ENCODE measurements at places on chromosomes 5 and 9.

- no peak for DNase-seq
Measured at GRCh38 chr5:135635451-135635850, 56.7 kb upstream of the CXCL14 start.

- no peak for DNase-seq
Measured at GRCh38 chr5:75463726-75464125, 47.7 kb downstream of the CERT1 start.

- DNase-seq = no peak
Measured at GRCh38 chr5:67957374-67957773, 258.2 kb upstream of the PIK3R1 start.

DNA sequence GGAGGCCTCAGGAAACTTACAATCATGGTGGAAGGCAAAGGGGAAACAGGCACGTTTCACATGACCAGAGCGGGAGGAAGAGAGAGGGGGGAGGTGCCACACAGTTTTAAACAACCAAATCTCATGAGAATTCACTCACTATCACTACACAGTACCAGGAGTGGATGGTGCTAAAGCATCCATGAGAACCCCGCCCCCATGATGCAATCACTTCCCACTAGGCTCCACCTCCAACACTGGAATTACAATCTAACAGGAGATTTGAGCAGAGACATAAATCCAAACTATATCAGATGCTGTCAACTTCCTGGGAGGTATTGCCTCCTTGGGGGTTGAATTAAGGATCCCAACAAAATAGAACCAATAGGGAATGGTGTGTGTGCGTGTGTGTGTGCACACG lies 407.1 kb downstream of the MED10 start:
- DNase-seq = no peak

DNA sequence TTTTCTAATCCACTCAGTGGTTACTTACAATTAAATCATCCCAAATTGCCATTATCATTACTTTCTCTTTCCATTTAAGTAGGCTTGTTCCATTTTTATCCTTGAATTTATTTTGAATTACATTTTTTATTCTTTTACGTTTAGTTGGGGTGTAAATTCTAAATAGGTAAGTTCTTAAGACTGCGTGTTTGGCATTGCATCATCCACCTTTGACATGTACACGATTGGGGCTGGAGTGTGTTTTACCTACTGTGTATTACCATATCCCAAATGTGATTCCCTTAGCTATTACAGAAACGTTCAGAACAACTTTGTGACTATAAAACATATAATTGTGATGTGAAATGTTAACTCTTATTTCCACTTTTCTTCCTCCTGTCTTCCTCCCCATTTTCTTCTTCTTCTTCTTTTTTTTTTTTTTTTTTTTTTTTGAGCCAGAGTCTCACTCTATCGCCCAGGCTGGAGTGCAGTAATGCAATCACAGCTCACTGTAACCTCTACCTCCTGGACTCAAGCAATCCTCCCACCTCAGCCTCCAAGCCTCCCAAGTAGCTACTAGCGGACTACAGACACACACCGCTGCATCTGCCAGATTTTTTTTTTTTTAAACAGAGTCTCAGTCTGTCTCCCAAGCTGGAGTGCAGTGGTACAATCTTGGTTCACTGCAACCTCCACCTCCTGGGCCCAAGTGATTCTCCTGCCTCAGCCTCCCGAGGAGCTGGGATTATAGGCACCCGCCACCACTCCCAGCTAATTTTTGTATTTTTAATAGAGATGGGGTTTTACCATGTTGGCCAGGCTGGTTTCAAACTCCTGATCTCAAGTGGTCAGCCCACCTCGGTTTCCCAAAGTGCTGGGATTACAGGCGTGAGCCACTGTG lies 16.7 kb downstream of the MARVELD2 start:
- DNase-seq = no peak

GRCh38 chr9:122806661-122807060 lies 6.7 kb downstream of the OR1K1 start:
- DNase-seq = no peak

GRCh38 chr5:63960646-63961045 lies 1.6 kb downstream of the HTR1A start:
- DNase-seq = no peak

DNA sequence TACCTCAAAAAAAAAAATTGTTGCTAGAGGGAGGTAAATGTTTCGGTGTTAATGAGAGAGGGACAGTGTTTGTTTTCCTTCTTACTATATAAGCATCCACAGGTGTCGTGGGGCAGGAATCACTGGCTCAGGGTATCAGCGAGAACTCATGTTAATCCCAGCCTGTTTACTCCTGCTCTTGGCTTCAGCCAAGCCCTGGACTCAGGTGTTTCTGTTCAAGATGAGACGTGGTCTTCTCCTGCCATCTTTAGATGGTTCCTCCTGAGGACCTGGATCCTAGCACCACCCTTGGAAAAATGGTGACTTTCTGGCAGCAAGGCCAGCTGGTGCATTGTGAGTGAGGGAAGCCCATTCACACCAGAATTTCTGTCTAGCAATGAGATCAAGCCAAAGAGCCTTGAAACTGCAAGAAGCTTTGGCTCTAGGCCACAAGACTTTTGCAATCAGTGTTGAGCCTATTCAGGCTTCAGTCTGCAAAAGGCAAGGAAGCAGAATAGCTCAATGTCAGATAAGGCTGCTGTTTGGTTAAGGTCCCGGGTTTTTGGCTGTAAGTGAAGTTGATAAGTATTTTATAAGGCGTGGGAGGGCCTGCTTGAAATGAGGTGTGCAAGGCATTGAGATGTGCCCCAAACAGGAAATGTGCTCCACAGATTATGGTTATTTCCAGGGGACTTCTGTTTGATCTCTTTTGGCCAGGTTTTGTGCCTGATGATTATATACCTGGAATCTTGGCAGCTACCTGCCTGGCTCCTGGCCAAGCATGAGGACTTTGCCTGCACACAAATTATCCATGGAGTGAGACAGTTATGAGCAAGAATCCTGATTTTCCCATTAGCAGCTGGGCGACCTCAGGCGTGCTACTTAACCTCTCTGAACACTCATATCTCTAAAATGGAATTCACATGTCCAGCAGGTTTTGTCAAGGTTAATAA lies 99.8 kb downstream of the TENT4A start:
- no peak for DNase-seq

GRCh38 chr5:116613445-116613844 lies 38.8 kb upstream of the SEMA6A start:
- DNase-seq = no peak

- DNase-seq = no peak
Measured at GRCh38 chr5:134115806-134116175, 1.3 kb downstream of the TCF7 start.

GRCh38 chr5:170490381-170490780 lies 13.4 kb upstream of the KCNIP1 start:
- DNase-seq = no peak

DNA sequence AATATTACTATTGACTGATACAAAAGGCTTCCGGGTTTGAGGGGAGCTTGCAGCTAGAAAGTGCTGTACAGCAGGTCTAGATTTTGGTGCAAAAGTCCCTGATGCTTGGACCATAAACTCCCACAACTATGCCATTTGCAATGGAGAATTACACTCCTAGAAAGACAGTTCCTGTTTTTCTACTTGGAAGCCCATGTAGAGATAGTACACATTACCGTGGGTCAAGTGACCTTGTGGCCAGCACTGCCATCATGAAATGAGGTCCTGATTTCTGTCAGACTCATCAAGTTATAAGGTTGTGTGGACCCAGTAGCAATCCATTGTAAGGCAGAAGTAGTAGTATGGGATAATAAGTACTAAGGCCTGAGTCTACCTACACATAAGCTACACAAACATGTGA lies 42.8 kb upstream of the TNFSF8 start:
- DNase-seq = no peak

GRCh38 chr5:157918811-157919742 lies 60.1 kb upstream of the CLINT1 start:
- DNase-seq = no peak

- no peak for DNase-seq
Measured at GRCh38 chr9:98970532-98971041, 26.9 kb downstream of the COL15A1 start.

- DNase-seq = no peak
Measured at GRCh38 chr5:156819537-156819936, 30.6 kb upstream of the PPP1R2B start.

DNA sequence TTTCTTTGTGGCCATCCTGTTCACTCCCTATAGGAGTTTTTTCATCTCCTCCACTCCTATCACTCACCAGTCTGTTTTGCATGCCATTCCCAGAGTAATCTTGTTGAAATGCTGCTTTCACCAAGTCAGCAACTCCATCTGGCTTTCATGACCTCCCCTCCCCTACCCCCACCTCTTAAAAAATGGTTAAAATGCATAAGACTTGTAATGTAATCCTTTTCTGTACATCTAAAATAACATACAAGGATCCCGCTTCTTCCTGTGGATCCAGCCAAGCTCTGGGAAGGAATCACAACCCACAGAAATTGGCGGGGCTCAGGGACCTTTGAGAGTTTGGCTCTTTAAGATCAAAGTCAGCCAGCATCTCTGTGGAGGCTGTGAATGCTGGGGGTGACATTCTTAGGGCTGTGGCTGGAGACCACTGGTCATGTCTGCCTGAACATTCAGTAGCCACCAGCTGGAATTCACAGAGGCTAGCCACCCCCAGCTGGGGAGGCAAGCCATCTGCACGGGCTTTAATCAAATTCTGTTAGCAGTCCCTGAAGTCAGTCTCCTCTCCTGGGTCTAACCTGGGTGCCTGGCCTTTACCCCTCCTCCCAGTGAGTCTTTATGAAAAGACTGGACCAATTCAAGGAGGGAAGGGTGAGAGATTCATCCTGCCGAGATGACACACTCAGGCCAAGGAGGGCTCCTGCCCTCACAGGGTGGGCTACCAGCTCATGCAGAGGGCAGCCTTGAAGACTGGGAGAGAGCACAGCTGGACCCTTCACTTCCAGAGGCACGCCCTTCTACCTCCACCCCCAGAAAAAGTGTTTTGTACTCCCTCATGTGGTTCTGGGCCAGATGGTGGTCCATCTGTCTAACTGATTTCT lies 132.9 kb downstream of the LIFR start:
- DNase-seq = no peak

- DNase-seq = no peak
Measured at GRCh38 chr9:109453210-109453842, 44.8 kb downstream of the PTPN3 start.

DNA sequence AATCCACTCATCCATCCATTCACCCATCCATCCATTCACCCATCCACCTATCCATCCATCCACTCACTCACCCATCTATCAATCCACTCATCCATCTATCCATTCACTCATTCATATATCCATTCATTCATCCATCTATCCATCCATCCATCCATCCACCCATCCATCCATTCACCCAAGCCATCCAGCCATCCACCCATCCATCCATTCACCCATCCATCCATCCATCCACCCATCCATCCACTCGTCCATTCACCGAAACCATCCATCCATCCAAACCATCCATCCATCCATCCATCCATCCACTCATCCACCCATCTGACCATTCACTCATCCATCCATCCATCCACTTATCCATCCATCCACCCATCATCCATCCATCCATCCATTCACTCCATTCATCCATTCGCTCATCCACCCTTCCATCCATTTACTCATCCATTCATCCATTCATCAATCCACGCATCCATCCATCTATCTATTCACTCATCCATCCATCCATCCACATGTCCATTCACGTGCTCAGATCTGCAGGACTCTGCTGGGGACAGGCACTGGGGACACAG lies 6.6 kb downstream of the SLC9A3 start:
- DNase-seq = no peak

DNA sequence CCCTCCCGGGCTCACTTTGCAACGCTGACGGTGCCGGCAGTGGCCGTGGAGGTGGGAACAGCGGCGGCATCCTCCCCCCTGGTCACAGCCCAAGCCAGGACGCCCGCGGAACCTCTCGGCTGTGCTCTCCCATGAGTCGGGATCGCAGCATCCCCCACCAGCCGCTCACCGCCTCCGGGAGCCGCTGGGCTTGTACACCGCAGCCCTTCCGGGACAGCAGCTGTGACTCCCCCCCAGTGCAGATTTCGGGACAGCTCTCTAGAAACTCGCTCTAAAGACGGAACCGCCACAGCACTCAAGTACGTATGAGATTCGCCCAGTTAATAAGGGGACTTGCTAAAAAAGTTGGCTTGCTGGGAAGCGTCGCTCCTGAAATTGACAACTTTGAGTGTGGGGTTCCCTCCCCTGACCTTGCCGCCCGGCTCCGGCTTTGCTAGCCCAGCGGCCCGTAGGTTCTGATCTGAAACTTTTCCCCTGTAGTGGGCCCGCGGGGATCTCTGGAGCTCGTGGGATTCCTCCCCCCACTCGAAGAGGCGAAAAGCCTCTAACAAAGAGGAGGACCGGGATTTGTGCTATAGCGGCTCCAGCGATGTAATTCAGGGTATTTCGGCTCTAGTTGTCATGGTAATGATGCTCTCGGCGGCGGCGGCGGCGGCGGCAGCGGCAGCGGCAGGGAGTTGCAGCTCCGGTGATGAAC lies 572 bp downstream of the NR4A3 start:
- DNase-seq = no peak

GRCh38 chr9:113614843-113615648 lies 151.5 kb downstream of the RGS3 start:
- DNase-seq = peak; percentile 45

DNA sequence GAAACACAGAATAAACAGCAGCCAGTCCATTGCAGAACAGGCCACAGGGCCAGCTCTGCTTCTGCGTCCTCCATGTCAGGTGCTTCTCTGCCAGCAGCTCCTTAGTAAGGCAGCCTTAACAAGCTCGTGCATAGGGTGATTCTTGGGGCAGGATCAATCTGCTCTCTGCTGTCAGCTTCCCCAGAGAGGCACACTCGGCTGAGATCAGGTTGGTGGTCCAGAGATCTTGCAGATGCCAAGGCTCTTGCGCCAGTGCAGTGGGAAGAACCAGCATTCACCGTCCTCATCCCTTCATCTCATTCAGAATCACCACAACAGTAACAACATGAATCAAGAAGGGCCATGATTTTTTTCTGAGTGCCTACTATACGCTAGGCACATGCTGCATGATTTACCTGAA lies 49.0 kb upstream of the ALDH1B1 start:
- no peak for DNase-seq

DNA sequence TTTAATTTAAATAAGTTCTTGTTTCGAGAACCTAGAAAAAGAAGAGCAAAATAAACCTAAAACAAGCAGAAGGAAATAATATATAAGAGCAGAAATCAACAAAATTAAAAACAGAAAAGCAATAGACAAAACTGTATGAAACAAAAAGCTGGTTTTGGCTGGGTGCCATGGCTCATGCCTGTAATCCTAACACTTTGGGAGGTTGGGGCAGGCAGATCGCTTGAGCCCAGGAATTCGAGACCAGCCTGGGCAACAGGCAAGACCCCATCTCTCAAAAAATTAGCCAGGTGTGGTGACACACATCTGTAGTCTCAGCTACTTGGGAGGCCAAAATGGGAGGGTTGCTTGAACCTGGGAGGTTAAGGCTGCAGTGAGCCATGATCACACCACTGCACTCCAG lies 59.2 kb upstream of the OTP start:
- DNase-seq = no peak

- DNase-seq = no peak
Measured at GRCh38 chr9:6564868-6565267, 80.7 kb downstream of the GLDC start.

GRCh38 chr9:101778332-101778731 lies 39.9 kb upstream of the GRIN3A start:
- no peak for DNase-seq

GRCh38 chr9:98477884-98478283 lies 222.4 kb upstream of the TBC1D2 start:
- DNase-seq = no peak

GRCh38 chr5:35794684-35795375 lies 61.9 kb upstream of the IL7R start:
- DNase-seq = no peak

GRCh38 chr9:133396952-133397351 lies 20.8 kb downstream of the STKLD1 start:
- DNase-seq = no peak

Data from astrocyte of the cerebellum (primary cell).